ENCODE measurements at places on chromosomes 13 and 19.

DNA sequence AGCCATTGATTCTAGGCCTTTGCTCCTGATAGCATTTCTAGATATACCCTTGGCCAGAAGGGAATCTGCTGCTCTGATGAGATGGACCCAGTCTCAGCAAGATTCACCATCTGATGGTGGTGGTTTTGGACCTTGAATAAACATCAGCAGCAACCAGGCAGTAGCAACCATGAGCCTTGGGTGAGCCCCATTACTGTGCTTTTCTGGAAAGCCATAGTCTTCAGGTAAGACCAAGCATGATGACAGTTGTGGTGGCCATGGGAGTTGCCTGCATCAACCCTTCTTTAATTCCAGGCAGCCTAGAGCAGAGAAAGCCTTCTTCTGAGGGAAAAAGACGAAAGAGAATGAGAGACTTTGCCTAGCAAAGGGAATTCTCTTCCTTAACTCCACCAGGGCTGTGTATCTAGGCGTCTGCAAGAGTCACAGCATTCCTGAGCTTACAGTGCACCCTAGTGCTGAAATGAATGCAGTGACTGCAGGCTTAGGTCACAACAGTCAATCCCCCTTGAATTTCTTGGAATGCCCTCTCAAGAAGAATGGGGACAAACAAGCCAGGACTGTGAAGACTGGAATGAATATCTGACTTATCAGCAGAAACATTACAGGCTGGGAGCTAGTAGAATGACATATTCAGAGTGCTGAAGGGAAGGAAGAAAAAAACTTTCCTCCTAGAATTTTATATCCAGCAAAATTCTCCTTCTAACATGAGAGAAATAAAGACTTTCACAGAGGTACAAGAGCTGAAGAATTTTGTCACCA is 942.4 kb upstream of the PCDH20 start:
- no peak for DNase-seq

GRCh38 chr19:7195046-7195445 is 99.2 kb downstream of the INSR start:
- DNase-seq = no peak

DNA sequence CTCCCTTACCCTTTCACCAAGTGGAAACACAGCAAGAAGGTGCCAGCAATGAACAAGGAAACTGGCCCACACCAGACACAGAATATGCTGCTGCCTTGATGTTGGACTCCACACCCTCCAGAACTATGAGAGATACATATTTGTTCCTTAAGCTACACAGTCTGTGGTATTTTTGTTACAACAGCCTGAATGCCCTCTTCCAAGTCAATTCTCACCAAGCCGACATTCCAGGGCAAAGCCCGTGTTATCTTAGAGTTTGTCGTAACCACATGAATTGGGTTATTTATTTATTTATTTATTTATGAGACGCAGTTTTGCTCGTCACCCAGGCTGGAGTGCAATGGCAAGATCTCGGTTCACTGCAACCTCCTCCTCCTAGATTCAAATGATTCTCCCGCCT is 14.9 kb downstream of the FGF21 start:
- DNase-seq = no peak

- no peak for DNase-seq
Measured at GRCh38 chr13:108031865-108032264, 183.5 kb downstream of the LIG4 start.

DNA sequence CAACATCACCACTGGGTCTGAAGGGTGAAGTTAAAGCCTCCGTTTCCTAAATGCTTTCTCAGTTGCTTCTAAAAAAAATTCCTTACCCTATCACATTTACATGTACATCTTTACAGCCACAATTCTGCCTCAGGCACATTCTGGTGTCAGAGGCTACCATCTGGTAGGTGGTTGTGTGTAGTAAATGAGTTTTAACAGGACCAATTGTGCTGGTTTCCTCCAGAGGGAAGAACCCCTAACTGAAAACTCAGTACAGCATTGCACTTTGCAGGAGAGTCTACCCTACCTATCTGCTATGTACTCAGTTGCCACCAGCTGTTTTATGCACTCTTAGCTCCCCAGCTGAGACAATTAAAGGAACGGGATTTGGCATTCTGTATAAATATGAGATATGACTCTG is 1576.5 kb downstream of the PCDH9 start:
- DNase-seq = no peak

GRCh38 chr13:51821606-51822005 is 17.6 kb upstream of the DHRS12 start:
- DNase-seq = peak; percentile 49

DNA sequence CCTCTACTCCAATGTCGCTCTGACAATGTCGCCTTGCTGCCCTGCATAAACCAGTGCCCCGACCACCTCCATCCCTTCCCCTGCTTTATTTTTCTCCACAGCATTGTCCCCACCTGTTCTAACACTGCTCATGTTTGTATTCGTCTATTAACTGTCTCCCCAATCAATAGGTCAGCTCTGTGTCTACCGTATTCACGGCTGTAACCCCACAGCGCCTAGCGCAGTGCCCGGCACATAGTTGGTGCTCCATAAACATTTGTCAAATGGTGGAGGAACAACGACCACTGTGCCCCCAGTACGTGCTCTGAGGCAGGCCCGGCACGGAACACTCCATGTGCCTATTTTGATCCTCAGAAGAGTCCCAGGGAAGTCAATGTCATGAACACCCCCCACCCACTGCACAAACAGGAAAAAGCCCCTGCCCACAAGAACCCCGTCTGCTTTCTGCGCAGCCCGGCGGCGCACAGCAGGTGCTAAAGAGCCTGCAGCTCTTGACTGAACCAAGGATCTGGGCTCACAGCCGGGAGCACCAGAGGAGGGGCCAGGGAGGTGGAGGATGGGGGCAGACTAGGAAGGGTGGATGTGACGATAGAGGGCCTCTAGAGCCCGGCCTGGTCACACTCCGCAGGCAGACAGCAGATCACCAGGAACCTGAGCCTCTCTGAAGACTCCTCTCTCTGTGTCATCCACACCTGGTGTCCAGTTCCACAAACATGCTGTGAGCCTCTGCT is 1.8 kb upstream of the CEACAM16 start:
- no peak for DNase-seq

GRCh38 chr19:4524808-4525562 is 6.7 kb upstream of the PLIN4 start:
- peak; percentile 46 for DNase-seq

- DNase-seq = peak; percentile 4
Measured at GRCh38 chr19:5078182-5078581, 109.3 kb downstream of the KDM4B start.

- no peak for DNase-seq
Measured at GRCh38 chr19:13993590-13994300, 12.4 kb downstream of the RFX1 start.

DNA sequence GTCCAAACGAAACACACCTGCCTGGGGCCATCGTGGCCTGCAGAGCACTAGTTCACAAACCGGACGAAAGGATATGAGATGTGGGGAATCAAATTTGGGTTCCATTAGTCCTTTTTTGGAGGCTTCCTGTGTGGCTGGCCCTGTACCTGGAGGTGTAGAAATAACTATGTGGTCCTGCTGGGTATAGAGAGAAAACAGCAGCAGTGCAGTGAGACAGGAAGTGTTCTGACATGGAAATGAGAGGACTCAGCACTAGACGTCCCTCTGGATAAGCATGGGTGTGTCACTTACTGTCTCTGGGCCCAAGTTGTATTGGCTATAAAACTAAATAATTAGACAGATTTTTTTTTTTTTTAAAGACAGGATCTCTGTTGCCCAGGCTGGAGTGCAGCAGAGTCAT is 12.3 kb downstream of the KDELR1 start:
- DNase-seq = no peak

DNA sequence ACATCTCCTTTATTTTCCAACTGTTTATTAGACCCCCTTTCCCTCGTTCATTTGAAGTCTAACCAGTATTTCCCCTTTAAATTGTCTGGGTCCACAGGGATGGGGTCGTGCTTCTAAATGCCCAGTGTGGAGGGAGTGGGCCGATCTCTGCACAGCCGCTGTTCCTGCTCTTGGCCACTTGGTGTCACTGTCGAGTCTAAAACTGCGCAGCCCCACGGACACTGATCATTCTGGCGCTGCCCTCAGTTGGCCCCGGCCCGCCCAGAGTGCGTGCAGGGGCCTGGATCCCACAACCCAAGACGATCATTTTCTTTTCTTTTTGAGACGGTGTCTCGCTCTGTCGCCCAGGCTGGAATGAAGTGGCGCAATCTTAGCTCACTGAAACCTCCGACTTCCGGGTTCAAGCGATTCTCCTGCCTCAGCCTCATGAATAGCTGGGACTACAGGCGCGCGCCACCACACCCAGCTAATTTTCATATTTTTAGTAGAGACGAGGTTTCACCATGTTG is 12.0 kb downstream of the WDR88 start:
- peak; percentile 44 for DNase-seq

DNA sequence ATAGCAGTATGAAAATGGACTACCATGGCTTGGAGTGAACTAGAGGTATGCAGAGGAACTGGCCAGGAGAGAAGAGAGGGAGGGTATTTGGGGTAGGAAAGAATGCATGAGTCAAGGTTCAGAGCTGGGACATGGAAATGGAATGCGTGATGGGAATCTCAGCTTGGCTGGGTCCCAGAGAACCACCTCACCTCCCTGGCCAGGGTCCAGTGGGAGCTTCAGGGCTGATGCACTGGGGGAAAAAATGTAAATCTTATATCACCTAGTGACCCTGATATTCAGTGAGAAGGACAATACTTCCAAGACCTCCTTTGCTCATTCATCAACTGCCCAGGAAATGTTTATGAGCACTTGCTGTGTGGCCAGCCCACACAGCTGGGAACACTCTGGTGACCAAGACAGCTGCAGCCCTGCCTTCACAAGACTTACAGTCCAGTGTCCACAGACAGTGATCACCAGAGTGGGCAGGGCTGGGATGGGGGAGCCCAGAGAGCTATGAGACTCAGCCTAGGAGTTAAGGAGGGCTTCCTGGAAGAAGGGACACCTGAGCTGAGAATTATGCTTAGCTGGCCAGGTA is 12.8 kb downstream of the IGSF23 start:
- no peak for DNase-seq

GRCh38 chr13:38990693-38991092 is at the start of gene STOML3:
TSS of gene STOML3 (minus strand) at chr13:38990831. CDS start at chr13:38990721, 110 bp downstream.
- DNase-seq = no peak

- no peak for DNase-seq
Measured at GRCh38 chr19:6047256-6047655, 63.0 kb downstream of the RFX2 start.

DNA sequence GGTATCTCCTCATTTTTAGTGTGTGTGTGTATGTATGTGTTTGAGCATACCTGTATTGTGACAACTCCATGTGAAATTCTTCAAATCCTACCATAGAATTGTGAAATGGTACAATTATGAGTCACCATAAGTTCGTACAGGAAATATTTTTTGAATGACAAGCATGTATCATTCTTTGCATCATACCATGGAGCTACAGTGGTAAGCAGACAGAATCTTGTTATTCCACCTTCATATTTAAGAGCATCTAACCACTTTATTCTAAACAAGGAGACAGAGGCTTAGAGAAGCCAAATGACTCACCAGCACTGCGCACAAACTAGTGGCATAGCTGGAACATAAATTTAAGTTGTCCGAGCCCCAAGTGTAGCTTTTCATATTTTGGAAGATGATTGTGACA is 4.5 kb upstream of the EPSTI1 start:
- DNase-seq = no peak

DNA sequence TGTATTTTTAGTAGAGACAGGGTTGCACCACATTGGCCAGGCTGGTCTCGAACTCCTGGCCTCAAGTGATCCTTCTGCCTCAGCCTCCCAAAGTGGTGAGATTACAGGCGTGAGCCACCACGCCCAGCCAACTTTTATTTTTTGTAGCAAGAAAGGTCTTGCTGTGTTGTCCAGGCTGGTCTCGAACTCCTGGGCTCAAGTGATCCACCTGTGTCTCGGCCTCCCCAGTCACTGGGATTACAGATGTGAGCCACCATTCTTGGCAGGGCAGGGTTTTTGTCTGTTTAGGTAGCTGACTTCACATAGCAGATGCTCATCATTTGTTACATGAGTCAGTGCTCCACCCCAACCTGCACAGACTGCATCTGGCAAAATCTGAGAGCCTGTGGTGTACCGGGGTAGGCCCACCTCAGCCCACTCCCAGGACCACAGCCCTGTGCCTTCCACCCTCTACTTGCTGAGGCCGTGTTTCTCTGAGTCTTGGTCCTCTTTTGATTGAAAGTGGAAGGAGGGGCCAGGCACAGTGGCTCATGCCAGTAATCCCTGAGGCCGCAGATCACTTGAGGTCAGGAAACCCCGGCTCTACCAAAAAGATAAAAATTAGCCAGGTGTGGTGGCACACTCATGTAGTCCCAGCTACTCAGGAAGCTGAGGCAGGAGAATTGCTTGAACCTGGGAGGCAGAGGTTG is 4.2 kb upstream of the TNPO2 start:
- no peak for DNase-seq

DNA sequence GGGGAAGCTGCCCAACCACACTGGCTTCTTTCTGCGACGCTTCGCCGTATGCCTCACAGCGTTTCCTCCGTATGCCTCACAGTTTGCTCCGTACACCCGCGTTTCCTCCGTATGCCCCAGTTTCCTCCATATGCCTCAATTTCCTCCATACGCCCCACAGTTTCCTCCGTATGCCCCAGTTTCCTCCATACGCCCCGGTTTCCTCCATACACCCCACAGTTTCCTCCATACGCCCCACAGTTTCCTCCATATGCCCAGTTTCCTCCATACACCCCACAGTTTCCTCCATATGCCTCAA is 22.6 kb downstream of the GAS6 start:
- DNase-seq = no peak

GRCh38 chr13:107301724-107302374 is 733.9 kb upstream of the ARGLU1 start:
- DNase-seq = no peak

DNA sequence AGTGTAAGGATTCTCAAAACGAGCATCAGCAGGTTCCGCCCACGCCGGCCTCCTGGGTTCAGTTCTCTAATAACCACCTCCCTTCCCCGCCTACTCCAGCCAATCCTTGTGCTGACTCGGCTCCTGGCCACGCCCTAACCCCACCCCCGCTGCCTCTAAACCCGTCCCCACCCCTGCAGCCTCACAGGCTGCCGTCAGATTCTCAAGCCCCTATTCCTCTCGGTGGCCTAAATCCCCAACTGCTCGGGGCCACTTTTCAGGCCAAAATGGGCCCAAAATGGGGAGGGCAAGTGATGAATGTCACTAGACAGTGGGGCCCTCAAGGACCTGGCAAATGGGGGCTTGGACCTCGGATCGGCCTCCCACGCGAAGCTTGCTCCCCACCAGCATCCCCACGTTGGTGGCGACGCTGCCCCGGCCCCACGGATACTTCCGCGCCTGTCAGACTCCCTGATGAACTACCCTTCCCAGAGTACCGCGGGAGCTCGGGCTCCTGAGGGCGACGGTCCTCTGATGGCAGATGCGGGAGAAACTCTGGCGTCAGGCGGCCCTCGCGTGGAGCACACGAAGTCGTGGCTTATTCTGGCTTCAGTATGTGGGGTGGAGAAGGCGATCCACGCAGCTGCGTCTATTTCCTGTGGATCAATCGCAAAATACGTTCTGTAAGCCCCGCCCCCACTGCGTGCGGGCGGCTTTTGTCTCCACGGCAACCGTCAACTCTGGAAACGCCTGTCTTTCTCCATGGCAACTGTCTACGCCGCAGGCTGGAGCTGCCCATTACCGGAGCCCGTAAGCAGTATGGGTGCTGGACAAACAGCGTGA is 24.8 kb downstream of the ZNF473 start:
- peak; percentile 87 for DNase-seq

- no peak for DNase-seq
Measured at GRCh38 chr19:15897738-15898276, at the start of gene CYP4F2. TSS of gene CYP4F2 (minus strand) at chr19:15898074. CDS start at chr19:15897611, 463 bp downstream.

GRCh38 chr13:48849515-48849914 is 126.2 kb upstream of the FNDC3A start:
- no peak for DNase-seq

Measured in T-cell (primary cell).